ENCODE measurements at places on chromosomes 2 and 18. TPM values are rescaled to one million over a fixed set of nuclear protein-coding genes. Genes with fewer than 3 reads are reported as not detected.

The GATA6 gene
- 40.1 TPM for polyA plus RNA-seq

The SH3BP4 gene
- polyA plus RNA-seq: 14.3 TPM

The TMEM178A gene
- 1.3 TPM for polyA plus RNA-seq

The SCYGR4 gene
- polyA plus RNA-seq: not detected

The CDKL4 gene
- polyA plus RNA-seq: 0.11 TPM

The DAW1 gene
- not detected for polyA plus RNA-seq

The RUFY4 gene
- polyA plus RNA-seq: 0.09 TPM

The SCG2 gene
- polyA plus RNA-seq: 3.5 TPM

The DNER gene
- 2.9 TPM for polyA plus RNA-seq

The EVX2 gene
- polyA plus RNA-seq: 0.05 TPM

The DOK1 gene
- 18.7 TPM for polyA plus RNA-seq

The SIX2 gene
- 1.7 TPM for polyA plus RNA-seq

The E2F6 gene
- 12.1 TPM for polyA plus RNA-seq

The GORASP2 gene
- 53.0 TPM for polyA plus RNA-seq

The GAREM2 gene
- 4.0 TPM for polyA plus RNA-seq

The STON1 gene
- polyA plus RNA-seq: 57.0 TPM

The SERPINB4 gene
- polyA plus RNA-seq: not detected

The FOXI3 gene
- not detected for polyA plus RNA-seq

The LINC00305 gene
- polyA plus RNA-seq: not detected

The SPEG gene
- polyA plus RNA-seq: 226 TPM

The CIB4 gene
- polyA plus RNA-seq: not detected
